ENCODE measurements at places on chromosomes 12 and 14.

DNA sequence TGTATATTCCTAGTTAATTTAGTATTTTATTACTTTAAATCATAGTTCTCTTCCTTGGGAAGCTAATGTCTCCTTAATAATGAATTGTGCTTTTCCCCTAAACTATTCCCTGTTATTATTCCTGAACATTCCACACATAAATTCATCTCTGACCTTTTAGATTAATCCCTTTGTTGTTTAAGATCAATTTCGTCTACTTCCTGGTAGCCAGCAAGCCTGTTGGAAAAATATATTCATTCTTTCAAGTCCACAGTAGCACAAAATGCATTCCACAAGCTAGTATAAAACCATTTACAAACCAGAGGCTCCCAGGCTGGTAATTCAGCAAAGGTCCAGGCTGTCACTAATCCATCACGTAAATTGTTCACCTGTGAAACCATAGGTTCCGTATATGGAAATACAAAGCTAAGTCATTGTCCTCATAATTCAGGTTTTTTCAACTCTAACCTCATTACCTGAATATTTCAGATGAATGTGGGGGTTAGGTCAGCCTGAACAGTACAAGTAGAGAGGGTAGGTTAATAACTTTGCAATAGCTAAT lies 232.7 kb downstream of the SEC23A start:
- no peak for DNase-seq

- no peak for DNase-seq
These were observed 286.9 kb downstream of the TMTC2 start for GRCh38 chr12:82973592-82973991.

DNA sequence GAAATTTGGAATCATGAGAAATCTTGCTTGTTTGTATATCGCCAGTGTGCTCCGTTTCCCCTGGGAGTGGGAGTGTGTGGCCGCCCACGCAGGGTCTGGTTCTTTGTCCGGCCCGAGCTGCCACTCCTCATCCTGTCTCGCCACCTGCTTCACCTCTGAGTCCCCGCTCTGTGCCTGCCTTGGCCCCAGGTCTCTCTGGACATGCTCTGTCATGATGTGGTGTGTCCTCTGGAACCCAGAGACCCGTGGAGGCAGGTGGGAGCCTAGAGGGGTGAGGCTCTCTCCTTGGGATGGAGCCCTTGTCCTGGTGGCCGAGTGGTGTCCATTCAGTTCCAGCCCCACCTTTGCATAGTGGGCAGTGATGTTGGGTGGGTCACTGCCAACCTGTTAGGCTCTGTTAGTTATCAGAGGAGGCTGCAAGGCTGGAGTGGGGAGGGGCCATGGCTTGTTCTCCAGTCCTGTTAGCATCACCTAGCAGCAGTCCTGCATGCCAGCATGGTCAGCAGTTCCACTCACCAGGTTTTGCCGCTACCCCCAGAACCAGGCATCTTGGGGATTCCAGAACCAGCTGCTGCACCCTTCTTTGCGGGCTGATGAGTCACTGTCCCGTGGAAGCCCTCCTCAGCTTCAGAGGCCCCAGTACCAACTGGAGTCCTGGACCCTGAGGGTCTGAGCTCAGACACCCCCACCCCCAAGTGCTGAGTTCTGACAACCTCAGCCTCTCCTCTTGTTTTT lies 76.5 kb downstream of the EP400 start:
- no peak for DNase-seq

- DNase-seq, result no peak
These were observed 310.0 kb downstream of the ADAMTS20 start for GRCh38 chr12:43241986-43242385.

DNA sequence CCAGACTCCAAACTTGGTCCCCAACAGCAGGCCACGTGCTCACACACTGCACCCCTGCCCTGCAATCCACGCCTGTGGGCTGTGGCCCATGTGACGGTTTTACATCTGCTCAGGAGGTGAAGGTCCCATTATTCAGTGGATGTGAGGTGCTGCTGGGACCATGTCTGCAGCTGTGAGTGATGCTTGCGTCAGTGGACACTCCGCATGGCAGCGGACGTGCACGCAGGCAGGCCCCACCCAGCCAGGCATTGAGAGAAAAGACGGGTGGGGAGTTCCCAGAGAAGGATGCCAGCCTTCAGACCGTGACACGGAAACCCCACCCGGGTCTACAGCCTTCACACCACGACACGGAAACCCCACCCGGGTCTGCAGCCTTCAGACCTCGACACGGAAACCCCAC lies 67.6 kb downstream of the NOC4L start:
- no peak for DNase-seq
